ENCODE measurements at places on chromosomes 4 and X. TPM values are rescaled to one million over a fixed set of nuclear protein-coding genes. Genes with fewer than 3 reads are reported as not detected.
A peak's percentile ranks its signal among the peaks of the same experiment; 100 is the strongest.

GRCh38 chrX:55151199-55151598, 62.4 kb downstream of the PAGE2 start:
- DNase-seq: no peak

- no peak for DNase-seq
Observed at GRCh38 chrX:119236623-119237561, 807 bp downstream of the PGRMC1 start.

- no peak for DNase-seq
Observed at GRCh38 chr4:187004628-187005027, 281.0 kb upstream of the FAT1 start.

DNA sequence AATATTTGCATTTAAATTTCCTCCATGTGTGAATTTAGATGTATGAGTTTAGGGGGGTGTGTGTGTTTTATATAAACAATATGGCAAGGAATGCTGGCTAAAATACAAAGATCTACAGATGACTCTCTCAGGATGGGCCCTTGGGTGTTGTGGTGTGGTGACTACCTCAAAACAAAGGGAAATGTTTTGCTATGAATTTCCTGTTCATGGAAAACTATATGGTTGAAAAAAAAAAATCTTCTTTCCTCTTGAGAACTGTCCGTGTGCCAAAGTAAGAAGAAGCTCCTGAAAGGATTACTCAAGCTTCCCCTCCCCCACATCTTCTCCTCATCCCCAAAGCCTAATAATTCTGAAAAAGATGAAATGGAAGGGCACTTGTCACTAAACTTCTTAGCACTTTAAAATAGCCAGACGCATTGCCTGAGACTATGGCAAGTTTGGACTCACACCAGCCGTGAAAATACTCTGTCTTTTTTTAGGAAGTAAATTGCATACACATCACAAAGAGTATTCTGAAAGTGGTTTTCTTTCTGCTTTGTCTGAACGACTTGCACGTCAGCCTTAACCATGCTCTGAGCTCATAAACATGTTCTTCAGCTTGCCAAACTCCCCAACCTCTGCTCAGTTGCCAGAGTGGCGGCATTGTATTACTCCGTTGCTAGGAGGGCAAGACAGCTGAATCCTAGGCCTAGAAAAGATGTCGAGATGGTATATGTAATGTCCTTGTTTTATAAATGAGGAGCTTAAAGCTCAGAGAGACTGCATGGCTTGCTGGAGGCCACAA, 250.4 kb upstream of the JADE1 start:
- DNase-seq: no peak

The ITGB1BP2 gene
- total RNA-seq: 2.0 TPM

The CT45A3 gene
- not detected for total RNA-seq

DNA sequence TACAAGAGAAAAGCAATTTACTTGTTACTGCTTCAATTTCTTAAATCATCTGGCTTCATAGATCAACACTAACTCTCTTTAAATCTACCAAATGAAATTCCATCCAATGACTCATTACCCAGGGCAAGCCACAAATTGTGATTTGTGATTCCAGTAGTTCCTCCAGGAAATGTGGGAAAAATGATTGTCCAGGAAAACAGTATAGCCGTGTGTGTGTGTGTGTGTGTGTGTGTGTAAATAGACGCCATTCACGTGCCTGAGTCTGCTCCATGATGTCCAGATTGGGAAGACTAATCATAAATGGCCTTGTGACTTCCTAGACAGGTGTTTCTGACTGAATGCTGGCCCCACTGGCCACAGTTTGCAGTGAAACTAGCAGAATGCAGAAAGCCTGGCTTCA, 121.3 kb downstream of the HS6ST2 start:
- no peak for DNase-seq

DNA sequence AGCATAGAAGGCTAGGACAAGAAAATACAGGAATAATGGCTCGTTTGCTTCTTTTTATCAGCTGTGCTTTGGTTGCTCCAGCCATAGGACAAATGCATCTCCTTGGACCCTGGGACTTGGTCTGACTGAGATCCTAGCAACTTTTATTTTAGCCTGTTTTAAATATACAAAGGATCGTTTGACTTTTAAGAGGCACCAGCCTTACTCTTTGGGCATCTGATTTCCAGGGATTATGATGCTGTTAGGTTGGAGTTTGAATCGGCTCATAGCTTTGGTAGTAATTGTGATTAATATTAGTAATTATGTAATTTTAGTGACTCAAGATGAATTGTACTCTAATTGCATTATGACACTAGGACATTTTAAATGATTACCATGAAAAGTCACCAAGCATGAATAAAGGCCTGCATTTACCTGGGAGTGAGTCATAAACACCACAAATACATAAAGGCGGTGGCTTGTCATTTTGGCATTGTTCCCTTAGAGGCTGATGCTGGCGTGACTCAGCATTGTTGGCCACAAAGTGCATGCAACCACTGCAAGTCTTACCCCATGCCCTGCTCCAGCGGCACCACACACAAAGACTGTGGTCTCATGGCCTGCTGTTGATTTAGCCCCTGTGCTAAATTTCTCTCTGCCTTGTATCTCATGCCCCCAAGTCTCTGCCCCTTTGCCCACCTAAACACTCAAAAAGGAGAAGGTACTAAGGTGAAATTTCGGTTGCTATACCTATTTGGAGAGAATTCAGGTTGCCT, 12.4 kb downstream of the GPAT3 start:
- peak; percentile 83 for DNase-seq

- DNase-seq: no peak
Observed at GRCh38 chr4:57575426-57575825, 465.2 kb upstream of the IGFBP7 start.

GRCh38 chr4:5969336-5969735, 48.9 kb downstream of the C4orf50 start:
- no peak for DNase-seq

The PLAC8 gene
- 238 TPM for total RNA-seq

The CLNK gene
- 2.5 TPM for total RNA-seq

DNA sequence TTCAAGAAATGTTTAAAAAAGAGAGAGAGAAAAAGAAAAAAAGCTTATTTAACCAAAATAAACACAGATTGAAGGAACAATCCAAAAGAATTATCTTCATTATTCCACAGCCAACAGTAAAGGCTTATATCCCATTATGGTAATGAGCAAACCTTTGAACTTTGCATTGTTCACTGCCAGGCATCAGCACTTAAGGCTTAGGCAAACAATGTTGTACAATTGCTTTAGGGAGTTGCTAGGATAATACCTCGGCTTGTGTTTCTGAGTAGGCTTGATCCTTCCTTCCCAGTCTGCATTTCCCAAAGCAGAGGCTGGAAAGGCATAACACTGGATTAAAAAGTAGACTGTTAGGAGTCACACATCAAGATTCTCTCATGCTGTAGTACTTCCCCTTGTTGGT, 352.7 kb upstream of the IGFBP7 start:
- DNase-seq: no peak
